ENCODE measurements at places on chromosomes 3 and 15.

DNA sequence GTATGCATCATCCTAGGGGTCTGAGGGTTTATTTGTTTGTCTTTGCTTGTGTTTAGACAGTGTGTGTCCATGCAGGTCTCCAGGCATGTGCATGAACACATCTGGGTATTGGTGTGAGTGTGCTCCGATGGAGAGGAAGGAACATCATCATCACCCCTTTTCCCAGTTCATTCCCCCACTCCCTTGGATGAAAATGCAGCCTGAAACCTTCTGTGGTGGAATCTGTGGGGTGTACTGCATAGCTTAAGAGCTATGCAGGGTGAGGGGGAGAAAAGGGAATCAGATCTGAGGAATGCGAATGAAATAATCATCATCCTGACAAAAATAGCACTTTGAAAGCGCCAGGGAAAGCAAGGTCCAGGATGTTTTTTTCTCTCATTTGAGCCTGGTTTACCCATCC, 520.1 kb downstream of the NTRK3 start:
- H3K36me3 ChIP-seq, result no peaks in the 10 kb centered on the region
- no peak overlapping the region for H3K27ac ChIP-seq
- no peak for DNase-seq
- no peak overlapping the region for H3K4me3 ChIP-seq

- no peaks in the 10 kb centered on the region for H3K36me3 ChIP-seq
- peaks cover 4% of the 10 kb centered on the region for H3K27me3 ChIP-seq
- no peak for DNase-seq
- no peak overlapping the region for H3K27ac ChIP-seq
Measured at GRCh38 chr3:108102420-108103039, 11.7 kb upstream of the CD47 start.

- H3K4me1 ChIP-seq, result no peaks in the 10 kb centered on the region
- H3K36me3 ChIP-seq, result no peaks in the 10 kb centered on the region
- DNase-seq, result peak; percentile 56
Measured at GRCh38 chr15:37652646-37653417, 281.6 kb upstream of the TMCO5A start.

DNA sequence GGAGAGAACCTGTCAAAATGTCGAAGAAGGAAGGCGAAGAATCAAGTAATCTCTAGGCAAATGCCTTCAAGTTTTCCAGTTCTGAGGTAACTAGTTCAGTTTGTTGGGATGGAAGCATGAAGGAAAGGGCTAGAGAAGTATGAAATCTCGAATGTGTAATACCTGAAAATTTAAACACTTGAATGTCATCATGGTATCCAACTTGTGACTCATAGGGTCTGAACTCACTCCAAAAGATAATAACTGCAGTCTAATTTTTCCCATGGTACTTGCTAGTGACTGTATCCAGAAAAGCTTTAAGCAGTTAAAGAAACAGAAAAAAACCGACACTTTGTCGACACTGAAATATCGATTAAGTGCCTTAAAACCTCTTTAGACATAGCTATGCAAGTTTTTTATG, 102.9 kb upstream of the CHRM5 start:
- peaks cover 5% of the 10 kb centered on the region for H3K4me1 ChIP-seq
- H3K36me3 ChIP-seq, result peaks cover 35% of the 10 kb centered on the region
- no peak overlapping the region for H3K4me3 ChIP-seq
- DNase-seq, result no peak
- H3K27ac ChIP-seq, result no peak overlapping the region

- no peak overlapping the region for H3K4me3 ChIP-seq
- no peaks in the 10 kb centered on the region for H3K36me3 ChIP-seq
- no peak overlapping the region for H3K27ac ChIP-seq
- no peak for DNase-seq
Measured at GRCh38 chr3:2262204-2262603, 163.5 kb downstream of the CNTN4 start.

DNA sequence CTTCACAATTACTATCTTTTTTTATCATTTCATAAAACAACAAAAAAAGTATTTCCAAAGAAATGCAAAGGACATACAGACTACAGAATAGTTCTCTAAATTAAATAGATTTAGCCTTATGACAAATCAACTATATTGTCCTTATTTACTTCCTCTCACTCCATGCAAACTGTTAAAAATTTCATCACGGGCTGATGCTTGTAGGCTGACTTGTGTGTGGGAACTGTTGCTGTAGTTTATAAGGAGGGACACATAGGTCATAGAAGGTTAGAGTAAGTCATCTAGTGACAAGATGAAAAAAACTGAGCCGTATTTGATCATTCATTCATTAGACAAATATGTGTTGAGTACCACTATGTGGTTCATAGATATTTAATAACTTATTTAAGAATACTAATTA, 232.5 kb upstream of the TBL1XR1 start:
- peaks cover 14% of the 10 kb centered on the region for H3K4me1 ChIP-seq
- no peak overlapping the region for H3K4me3 ChIP-seq
- DNase-seq, result no peak

- no peaks in the 10 kb centered on the region for H3K4me1 ChIP-seq
- H3K4me3 ChIP-seq, result no peak overlapping the region
- no peaks in the 10 kb centered on the region for H3K36me3 ChIP-seq
- no peak overlapping the region for H3K27ac ChIP-seq
- no peaks in the 10 kb centered on the region for H3K27me3 ChIP-seq
Measured at GRCh38 chr15:50053055-50053856, 65.8 kb downstream of the ATP8B4 start.

DNA sequence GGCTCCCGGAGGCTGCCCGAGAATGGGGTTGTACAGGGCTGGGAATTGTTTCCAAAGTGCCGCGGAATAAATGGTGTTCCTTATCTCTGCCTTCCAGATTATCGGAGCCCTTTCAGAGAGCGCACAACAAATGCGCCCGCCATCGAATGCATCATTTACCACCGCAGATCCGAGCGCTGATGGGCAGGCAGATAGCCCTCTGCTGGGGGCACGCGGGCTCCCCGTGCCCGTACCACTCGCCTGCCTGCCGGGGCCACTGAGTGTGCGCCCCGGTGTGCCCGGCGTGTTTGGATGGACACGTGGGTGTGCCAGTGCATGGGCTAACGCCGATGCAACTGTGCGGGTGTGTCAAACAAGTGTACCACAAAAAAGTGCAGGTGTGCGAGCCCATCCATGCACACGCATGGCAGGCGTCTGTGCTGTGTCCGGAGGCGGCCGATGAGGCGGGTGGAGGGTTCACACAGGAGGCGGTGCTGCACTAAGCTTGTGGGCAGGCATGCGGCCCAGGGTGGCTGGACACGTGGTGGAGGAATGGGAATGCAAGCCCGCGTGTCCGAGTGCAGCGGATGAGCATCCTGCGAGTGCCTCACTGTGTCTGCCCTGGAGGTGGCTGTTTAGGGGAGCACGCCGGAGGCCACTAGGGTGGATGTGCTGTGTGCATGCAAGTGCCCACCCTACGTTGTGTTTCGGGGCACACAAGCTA, 3.8 kb upstream of the GATA2 start:
- H3K27me3 ChIP-seq, result peaks cover 84% of the 10 kb centered on the region
- peak overlapping the region; percentile 76 for H3K4me3 ChIP-seq
- peak; percentile 74 for DNase-seq
- H3K36me3 ChIP-seq, result no peaks in the 10 kb centered on the region
- peaks cover 9% of the 10 kb centered on the region for H3K4me1 ChIP-seq

- no peaks in the 10 kb centered on the region for H3K27me3 ChIP-seq
- H3K27ac ChIP-seq, result no peak overlapping the region
- H3K36me3 ChIP-seq, result no peaks in the 10 kb centered on the region
- no peaks in the 10 kb centered on the region for H3K4me1 ChIP-seq
- no peak overlapping the region for H3K4me3 ChIP-seq
- no peak for DNase-seq
Measured at GRCh38 chr3:147943265-147943945, 534.2 kb downstream of the ZIC1 start.

All from endodermal cell (in vitro differentiated cells).